ENCODE measurements at places on chromosomes 1 and 21.
A peak's percentile ranks its signal among the peaks of the same experiment; 100 is the strongest.

DNA sequence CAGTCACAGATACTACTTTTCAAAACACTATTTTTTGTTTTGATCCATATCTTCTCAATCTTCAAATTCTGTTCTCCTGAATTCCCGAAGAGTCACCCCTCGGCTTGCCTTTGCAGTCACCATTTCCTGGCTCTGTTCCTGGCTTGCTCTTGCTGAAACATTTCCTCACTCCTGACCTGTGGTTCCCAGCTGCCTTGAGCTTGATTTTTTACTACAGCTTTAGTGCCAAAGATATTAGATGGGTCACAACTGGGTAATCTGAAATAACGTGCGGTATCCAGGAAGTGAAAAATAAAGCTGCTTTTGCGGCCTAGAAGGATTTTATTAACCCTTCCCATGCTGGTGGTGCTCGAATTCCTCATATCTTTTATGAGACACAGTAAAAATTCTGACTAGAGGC, 318.8 kb downstream of the PCP4 start:
- no peaks in the 10 kb centered on the region for H3K4me1 ChIP-seq
- no peaks in the 10 kb centered on the region for H3K36me3 ChIP-seq
- no peak for DNase-seq
- H3K27ac ChIP-seq: no peak overlapping the region

DNA sequence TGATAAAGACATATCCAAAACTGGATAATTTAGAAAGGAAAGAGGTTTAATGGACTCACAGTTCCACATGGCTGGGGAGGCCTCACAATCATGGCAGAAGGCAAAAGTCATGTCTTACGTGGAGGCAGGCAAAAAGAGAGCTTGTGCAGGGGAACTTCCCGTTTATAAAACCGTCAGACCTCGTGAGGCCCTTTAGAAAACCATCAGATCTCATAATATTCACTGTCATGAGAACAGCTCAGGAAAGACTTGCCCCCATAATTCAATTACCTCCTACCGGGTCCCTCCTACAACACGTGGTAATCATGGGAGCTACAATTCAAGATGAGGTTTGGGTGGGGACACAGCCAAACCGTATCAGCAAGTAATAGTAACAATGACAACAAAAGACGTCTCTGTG, 88.2 kb upstream of the SLC25A33 start:
- no peaks in the 10 kb centered on the region for H3K4me1 ChIP-seq
- DNase-seq: no peak
- H3K4me3 ChIP-seq: no peak overlapping the region
- H3K27ac ChIP-seq: no peak overlapping the region
- no peaks in the 10 kb centered on the region for H3K36me3 ChIP-seq

- H3K4me1 ChIP-seq: no peaks in the 10 kb centered on the region
- H3K4me3 ChIP-seq: no peak overlapping the region
- H3K36me3 ChIP-seq: no peaks in the 10 kb centered on the region
- no peak overlapping the region for H3K27ac ChIP-seq
- DNase-seq: no peak
Observed at GRCh38 chr21:37430184-37430821, 63.7 kb downstream of the DYRK1A start.

DNA sequence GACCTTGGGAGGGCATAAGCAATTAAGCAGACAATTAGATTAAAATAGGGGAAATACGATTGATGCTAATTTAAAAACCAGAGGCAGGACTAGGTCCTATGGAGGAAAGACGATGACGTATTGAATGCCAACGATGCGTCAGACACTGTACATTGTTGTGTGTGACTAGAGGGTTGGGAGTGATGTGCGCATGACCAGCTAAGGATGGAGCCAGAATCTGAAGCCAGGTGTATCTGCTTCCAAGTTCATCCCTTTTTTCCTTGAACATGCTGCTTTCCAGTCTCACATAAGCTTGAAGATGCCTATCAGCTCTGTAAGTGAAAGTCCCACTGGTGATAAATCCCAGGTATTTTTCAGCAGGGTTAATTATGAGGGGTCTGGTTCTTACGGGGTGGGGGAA, 576.2 kb downstream of the MATN1 start:
- H3K4me1 ChIP-seq: no peaks in the 10 kb centered on the region
- H3K4me3 ChIP-seq: no peak overlapping the region
- H3K36me3 ChIP-seq: no peaks in the 10 kb centered on the region
- H3K27me3 ChIP-seq: peaks cover 21% of the 10 kb centered on the region

GRCh38 chr21:14070049-14070893, 140.5 kb downstream of the LIPI start:
- H3K27me3 ChIP-seq: no peaks in the 10 kb centered on the region
- peak; percentile 63 for DNase-seq
- no peak overlapping the region for H3K4me3 ChIP-seq
- H3K4me1 ChIP-seq: no peaks in the 10 kb centered on the region

DNA sequence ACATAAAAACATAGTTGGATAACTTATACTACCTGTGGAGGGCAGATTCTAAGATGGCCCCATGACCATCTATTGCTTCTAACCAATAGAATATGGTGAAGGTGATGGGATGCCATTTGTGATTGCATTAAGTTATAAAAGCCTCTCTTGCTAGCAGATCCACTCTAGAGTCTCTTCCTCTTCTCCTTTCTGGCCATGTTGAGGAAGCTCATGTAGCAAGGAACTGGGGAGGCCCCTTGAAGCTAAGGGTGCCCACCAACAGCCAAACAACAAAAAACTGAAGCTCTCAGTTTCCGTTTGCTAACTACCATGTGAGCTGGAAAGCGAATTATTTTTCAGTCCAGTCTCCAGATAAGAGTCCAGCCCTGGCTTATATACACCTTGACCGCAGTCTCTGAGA, 16.0 kb upstream of the AGO1 start:
- no peak overlapping the region for H3K27ac ChIP-seq
- no peaks in the 10 kb centered on the region for H3K4me1 ChIP-seq
- no peak for DNase-seq

GRCh38 chr1:110076789-110077500, 6.5 kb upstream of the ALX3 start:
- no peaks in the 10 kb centered on the region for H3K36me3 ChIP-seq
- no peak overlapping the region for H3K4me3 ChIP-seq
- DNase-seq: no peak
- H3K27ac ChIP-seq: no peak overlapping the region
- no peaks in the 10 kb centered on the region for H3K27me3 ChIP-seq

DNA sequence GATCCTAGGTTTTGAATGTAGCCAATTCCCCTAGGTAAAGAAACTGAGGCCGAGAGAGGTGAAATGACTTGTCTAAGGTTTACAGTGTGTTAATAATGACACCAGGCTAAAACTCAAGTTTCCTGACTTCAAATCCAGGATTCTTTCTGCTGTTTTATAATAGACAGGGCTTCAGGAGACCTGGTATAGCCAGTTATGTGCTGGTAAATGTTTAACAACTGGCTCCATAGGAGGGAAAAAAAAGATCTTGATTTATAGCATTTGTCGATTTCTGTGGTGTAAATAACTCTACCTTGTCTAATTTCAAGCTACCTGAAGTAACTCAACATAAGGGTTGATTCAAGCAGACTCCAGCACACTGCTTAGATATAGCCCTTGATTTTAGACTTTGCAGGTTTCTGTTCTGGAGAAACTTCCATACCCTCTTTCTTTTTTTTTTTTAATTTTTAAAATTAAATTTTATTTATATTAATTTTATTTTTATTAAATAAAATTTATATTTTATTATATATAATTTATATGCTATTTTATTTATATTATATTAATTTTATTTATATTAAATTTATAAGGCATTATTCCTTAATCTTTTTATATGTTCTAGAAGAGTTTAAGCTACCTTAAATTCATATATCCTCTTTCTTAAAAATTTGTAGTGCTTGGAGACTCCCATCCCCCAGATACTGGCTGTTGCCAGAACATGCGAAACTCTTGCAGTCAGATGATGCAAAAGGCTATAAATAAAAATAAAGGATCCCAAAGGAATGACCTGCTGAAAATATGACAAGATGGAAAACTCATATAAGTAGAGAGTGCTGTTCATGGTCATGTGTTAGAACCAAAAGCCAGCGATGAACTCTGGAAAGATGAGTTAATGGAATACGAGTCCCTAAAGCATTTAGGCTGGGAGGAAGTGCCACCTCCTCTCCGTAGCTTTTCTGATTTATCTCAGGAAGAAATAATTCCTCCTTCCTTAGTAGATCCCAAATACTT, 35.4 kb upstream of the SRSF10 start:
- no peak overlapping the region for H3K4me3 ChIP-seq
- H3K36me3 ChIP-seq: no peaks in the 10 kb centered on the region
- no peaks in the 10 kb centered on the region for H3K4me1 ChIP-seq
- DNase-seq: no peak
- H3K27ac ChIP-seq: peak overlapping the region; percentile 86
- H3K27me3 ChIP-seq: no peaks in the 10 kb centered on the region

GRCh38 chr1:48688102-48688760, 88.5 kb downstream of the BEND5 start:
- H3K27ac ChIP-seq: no peak overlapping the region
- no peaks in the 10 kb centered on the region for H3K27me3 ChIP-seq
- H3K4me3 ChIP-seq: no peak overlapping the region
- H3K36me3 ChIP-seq: no peaks in the 10 kb centered on the region
- DNase-seq: no peak

DNA sequence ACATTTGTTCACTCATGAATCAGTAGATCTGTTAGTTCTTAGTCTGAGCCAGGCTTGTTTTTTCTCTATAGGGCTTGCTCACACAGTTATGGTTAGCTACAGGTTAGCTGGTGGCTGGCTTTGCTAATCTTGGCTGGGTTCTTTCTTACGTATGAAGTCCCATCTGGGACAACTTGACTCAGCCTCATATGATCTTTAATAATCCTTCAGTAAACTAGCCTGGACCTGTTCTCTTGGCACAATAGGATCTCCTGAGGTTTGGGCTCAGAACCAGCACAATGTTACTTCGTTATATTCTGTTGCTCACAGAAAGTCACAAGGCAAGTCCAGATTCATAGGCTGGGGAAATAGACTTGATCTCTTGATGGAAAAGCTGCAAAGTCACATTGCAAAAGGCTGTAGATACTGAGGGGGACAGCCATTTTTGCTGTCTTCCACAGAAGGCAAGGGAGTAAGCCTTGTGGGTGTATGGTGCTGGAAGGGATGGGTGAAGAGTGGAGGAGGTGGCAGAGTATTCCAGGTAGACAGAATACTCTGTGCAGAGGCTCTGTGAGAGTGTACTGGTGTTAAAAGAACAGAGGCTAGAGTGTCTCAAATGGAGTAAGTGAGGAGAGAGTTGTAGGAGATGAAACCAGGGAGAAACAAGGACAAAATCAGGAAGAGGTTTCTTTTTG, 24.4 kb downstream of the EFCAB7 start:
- no peak overlapping the region for H3K27ac ChIP-seq
- no peaks in the 10 kb centered on the region for H3K4me1 ChIP-seq
- no peaks in the 10 kb centered on the region for H3K27me3 ChIP-seq
- peaks cover 3% of the 10 kb centered on the region for H3K36me3 ChIP-seq

DNA sequence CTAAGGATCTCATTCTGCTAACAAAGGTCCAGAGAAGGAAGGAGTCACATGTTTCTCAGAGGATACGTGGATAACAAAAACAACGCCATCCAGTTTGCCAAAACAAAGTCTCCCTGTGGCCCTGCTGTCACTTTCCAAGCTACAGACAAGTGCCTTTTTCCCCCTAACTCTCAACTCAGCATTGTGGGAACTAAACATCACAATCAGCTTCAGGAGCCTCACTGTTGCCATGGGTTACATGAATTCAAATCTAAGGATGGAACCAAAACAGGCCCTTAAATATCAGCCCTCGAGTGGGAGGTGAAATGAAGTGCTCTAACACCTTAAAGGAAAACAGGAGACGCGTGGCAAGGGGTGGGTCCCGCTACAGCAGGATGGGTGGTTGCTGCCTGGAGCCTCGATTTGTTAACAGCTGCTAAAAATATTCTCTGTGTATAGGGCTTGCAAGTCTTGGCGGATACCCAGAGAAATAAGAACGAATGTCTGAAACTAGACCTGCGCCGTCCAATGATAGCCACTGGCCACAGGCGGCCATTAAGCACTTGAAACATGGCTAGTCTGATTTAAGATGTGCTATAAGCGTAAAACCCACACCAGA, 66.4 kb upstream of the SOD1 start:
- no peaks in the 10 kb centered on the region for H3K36me3 ChIP-seq
- no peak overlapping the region for H3K27ac ChIP-seq
- peaks cover 2% of the 10 kb centered on the region for H3K27me3 ChIP-seq
- no peaks in the 10 kb centered on the region for H3K4me1 ChIP-seq
- H3K4me3 ChIP-seq: no peak overlapping the region

DNA sequence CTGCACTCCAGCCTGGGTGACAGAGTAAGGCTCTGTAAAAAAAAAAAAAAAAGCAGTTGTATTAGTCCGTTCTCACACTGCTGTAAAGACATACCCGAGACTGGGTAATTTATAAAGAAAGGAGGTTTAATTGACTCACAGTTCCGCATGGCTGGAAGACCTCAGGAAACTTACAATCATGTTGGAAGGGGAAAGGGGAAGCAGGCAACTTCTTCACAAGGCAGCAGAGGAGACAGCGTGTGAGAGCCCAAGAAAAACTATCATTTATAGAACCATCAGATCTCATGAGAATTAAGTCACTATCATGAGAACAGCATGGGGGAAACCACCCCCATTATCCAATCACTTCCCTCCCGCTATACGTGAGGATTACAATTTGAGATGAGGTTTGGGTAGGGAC, 151.7 kb upstream of the NR5A2 start:
- H3K27ac ChIP-seq: no peak overlapping the region
- no peak for DNase-seq
- no peak overlapping the region for H3K4me3 ChIP-seq
- H3K27me3 ChIP-seq: no peaks in the 10 kb centered on the region

- H3K27me3 ChIP-seq: no peaks in the 10 kb centered on the region
- H3K4me3 ChIP-seq: no peak overlapping the region
- H3K4me1 ChIP-seq: peaks cover 29% of the 10 kb centered on the region
- no peaks in the 10 kb centered on the region for H3K36me3 ChIP-seq
- no peak for DNase-seq
Observed at GRCh38 chr1:46485564-46486431, 3.8 kb upstream of the DMBX1 start.

- H3K4me1 ChIP-seq: no peaks in the 10 kb centered on the region
- no peak for DNase-seq
- H3K4me3 ChIP-seq: no peak overlapping the region
- no peaks in the 10 kb centered on the region for H3K27me3 ChIP-seq
- no peak overlapping the region for H3K27ac ChIP-seq
- H3K36me3 ChIP-seq: peaks cover 9% of the 10 kb centered on the region
Observed at GRCh38 chr1:232393444-232394146, 236.3 kb downstream of the SIPA1L2 start.

- H3K27ac ChIP-seq: no peak overlapping the region
- no peaks in the 10 kb centered on the region for H3K4me1 ChIP-seq
- DNase-seq: no peak
- H3K27me3 ChIP-seq: no peaks in the 10 kb centered on the region
- H3K36me3 ChIP-seq: no peaks in the 10 kb centered on the region
Observed at GRCh38 chr1:96641282-96641681, 80.3 kb upstream of the PTBP2 start.

GRCh38 chr1:196377811-196378210, 230.4 kb downstream of the KCNT2 start:
- H3K27me3 ChIP-seq: no peaks in the 10 kb centered on the region
- H3K4me3 ChIP-seq: no peak overlapping the region
- H3K27ac ChIP-seq: no peak overlapping the region
- DNase-seq: no peak

Data from tibial artery (tissue), 4 donors.